Thyroid gland (tissue), 4 donors: ENCODE measurements at places on chromosomes 11 and 22.
A peak's percentile ranks its signal among the peaks of the same experiment; 100 is the strongest.

DNA sequence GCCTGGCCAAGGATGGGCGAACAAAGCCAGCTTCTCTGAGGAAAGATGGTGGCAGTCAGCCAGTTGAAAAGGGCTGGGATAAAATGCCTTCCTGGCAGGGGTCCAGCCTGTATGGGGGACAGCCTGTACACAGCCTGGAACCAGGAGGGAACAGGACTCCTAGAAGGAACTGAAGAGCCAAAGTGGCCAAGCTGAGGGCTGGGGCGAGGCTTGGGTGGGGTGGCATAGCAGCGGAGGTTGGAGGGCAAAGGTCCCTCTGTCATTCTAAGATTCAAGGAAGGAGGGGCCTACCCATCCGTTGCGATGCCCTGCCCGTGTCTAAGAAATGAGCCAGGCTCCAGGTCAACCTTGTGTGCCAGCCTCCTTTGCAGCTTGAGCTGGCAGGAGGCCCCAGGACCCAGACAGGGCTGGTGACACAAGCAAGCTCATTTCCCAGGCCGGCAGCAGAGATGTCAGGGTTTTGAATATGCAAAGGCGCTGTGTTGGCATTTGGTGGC is 22.6 kb downstream of the FADD start:
- peak; percentile 71 for DNase-seq

- no peak for DNase-seq
These were observed 49.8 kb downstream of the DCUN1D5 start for GRCh38 chr11:103042161-103042560.

- no peak for DNase-seq
These were observed 48.0 kb downstream of the BID start for GRCh38 chr22:17726006-17726927.

GRCh38 chr11:48034926-48035871 is 54.8 kb downstream of the PTPRJ start:
- DNase-seq, result no peak

- peak; percentile 96 for DNase-seq
These were observed 19.9 kb downstream of the CTNND1 start for GRCh38 chr11:57781529-57781943.

GRCh38 chr22:24093855-24094254 is 82.8 kb downstream of the CABIN1 start:
- DNase-seq, result no peak

DNA sequence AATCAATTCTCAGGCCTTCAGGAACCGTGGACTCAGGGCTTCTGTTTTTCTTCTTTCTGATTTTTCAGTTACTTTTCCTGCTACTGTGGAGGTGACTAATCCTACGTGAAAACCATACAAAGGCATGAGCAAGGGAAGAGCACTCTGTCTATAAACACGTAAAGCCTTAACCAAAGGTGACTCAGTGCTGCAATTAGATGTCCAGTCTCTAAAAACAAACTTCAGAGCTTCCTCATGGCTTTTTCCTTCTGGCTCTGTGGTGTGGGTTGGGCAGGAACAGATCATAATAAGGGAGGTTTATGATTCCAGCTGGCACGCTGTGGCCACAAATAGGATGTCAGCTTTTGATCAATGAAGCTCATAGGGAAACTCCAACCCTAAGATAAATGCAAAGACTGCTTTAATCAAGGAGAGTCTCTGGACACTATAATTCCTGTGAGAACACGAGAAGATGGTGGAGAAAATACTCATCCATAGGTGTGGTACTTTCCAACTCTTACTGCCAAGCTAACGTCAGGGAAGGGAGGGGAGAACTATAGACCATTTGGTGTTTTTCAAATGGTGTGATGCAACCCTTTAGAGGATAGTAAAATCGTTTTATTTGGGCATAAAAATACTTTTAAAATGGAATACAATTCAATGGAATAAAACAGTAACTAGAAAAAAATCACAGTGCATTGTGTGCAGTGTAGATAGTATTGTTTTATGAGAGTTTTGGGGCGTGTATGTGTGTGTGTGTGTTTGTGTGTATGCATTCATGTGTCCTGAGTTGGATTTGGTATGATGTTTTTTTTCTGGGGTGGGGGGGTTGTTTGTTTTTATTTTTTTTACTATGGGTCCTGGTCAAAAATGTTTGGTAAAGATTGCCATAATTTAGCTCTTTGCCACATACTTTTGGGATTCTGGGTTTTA is at the start of gene NXPE2:
TSS of gene NXPE2 (plus strand) at position 403 of the 912 bp plus-strand sequence. CDS start at position 452, 49 bp downstream.
- DNase-seq, result no peak

GRCh38 chr11:44595964-44596381 is 30.5 kb downstream of the CD82 start:
- peak; percentile 34 for DNase-seq

- no peak for DNase-seq
These were observed 41.2 kb upstream of the PAK1 start for GRCh38 chr11:77515063-77515462.

DNA sequence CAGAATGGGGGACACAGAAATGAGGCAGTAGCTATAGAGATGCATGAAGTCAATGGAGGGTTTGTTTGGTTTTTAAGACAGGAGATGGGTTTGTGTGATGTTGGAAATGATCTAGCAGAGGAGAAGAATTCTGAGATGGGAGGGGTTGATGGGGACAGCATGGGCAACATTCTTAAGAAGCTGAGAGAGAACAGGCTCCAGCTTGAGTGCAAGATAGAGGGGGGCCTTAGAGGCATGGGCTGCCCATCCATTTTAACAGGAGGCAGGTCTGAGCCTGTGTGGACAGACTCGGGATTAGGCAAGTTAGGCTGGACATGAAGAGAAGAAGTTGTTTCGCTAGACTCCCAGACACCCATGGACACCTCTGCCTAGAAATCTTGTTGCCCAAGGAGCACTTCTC is 37.9 kb upstream of the NRIP3 start:
- no peak for DNase-seq

- DNase-seq, result no peak
These were observed 927.3 kb upstream of the RAG2 start for GRCh38 chr11:37525336-37525735.

GRCh38 chr11:125433454-125434121 is 62.5 kb downstream of the FEZ1 start:
- DNase-seq, result peak; percentile 33

DNA sequence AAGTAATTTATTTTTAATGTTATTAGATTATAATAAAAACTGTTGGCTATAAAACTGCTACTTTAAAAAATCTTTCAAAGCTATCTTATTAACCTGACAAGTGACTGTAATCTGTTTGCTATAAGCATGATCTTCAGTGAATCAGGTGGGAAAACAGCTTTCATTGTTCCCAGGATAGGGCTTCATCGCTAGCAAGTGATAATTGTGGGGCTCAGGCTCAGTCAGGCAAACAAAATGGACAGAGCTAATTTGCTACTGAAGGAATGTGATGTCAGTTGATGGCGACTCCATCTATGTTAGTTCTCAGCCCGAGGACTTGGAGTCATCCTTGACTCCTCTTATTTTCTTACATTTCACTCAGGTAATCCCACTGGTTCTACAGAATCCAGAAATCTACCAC is 125.0 kb downstream of the RASSF10 start:
- DNase-seq, result no peak

GRCh38 chr11:54985731-54986130 is 276.2 kb upstream of the TRIM48 start:
- no peak for DNase-seq

- no peak for DNase-seq
These were observed 4.8 kb downstream of the PKP3 start for GRCh38 chr11:398826-399225.

DNA sequence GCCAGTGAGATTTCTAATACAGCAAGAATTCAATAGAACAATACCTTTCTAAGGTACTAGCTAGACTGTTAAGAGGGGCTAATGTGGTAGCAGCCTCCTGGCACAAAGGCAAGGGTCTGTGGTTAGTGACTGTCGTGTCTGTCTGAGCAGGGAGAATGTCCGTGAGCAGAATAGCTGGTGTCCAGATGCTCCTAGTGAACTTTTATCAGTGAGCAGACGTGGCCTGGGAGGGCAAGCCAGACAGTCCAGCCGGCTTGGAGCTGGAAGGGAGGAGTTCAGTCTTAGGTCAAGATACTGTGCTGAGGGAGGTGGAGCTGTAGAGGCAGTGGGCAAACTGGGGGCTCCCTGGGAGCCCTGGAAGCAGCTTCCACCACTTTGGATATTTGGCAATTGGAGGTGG is 138.6 kb downstream of the TEAD1 start:
- DNase-seq, result no peak

GRCh38 chr11:27087432-27087831 is 46.8 kb downstream of the BBOX1 start:
- DNase-seq, result no peak

GRCh38 chr11:116229236-116229970 is 543.4 kb downstream of the BUD13 start:
- no peak for DNase-seq

DNA sequence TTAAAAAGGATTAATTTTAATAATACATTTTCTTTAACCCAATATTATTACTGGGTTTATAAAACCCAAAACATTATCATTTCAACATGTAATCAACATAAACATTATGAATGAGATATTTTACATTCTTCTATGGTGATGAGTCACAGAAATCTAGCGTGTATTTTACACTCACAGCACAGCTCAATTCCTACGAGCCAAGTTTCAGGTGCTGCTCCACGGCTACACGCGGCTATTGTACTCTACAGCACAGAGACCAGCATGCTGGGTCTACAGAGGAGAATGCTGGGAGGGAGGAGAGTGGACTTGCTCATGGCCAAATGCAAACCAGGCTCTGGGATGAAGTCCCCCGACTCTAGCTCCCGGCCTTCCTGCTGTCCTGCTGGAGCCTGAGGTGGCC is 72.0 kb upstream of the LMO1 start:
- no peak for DNase-seq

DNA sequence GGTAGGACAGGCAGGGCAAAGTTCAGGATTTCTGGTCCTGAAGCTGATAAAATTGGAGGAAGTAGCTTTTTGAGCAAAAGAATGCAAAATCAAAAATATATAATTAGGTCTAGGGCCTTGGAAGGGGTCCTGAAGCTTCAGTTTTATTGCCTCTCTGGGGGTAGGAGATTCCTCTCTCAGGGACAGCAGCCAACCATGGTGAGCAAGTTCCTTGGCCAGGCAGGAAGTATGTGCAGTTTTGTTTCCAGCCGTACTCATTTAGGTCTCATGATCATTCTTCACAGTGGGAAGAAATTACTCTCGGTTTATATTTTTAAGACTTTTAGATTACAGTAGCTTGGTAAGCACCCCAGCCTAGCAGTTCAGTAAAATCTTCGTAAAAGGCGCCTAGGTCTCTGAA is 2.9 kb upstream of the RAB38 start:
- no peak for DNase-seq

DNA sequence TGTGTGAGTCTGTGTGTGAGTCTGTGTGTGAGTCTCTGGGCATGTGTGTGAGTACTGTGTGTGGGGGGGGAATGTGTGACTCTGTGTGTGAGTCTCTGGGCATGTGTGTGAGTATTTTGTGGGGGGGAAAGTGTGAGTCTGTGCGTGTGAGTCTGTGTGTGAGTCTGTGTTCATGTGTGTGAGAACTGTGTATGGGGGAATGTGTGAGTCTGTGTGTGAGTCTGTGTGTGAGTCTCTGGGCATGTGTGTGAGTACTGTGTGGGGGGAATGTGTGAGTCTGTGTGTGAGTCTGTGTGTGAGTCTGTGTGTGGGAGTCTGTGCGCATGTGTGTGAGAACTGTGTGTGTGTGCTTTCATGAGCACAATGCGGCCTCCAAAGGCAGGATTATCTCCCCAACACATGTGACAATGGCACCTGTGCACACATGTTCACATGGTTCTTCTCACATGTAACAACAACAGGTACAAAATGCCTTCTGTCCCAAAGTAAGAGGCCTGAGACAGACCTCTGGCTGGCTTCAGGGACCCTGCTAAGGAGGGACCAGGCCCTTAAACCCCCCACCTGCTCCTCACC is 1.6 kb downstream of the CD5 start:
- no peak for DNase-seq

- DNase-seq, result no peak
These were observed 520.0 kb upstream of the LUZP2 start for GRCh38 chr11:23976841-23977271.

- no peak for DNase-seq
These were observed 69.8 kb upstream of the TNRC6B start for GRCh38 chr22:40107851-40108378.

GRCh38 chr11:18012122-18012905 is 533 bp downstream of the SERGEF start:
- peak; percentile 42 for DNase-seq

- DNase-seq, result no peak
These were observed 16.1 kb upstream of the PCF11 start for GRCh38 chr11:83140691-83141455.

DNA sequence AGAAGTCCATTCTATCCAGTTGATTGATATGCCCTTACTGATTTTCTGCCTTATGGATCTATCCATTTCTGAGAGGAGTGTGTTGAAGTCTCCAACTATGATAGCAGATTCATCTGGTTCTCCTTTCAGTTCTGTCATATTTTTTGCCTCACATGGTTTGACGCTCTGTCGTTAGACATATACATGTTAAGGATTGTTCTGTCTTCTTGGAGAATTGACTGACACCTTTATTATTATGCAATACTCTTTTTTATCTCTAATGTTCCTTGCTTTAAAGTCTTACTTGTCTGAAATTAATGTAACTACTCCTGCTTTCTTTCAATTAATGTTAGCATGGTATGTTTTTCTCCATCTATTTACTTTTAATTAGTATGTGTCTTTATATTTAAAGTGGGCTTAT is 12.1 kb upstream of the ARHGAP20 start:
- no peak for DNase-seq

GRCh38 chr22:37371911-37372310 is 55.4 kb downstream of the ELFN2 start:
- DNase-seq, result no peak

- no peak for DNase-seq
These were observed 86.8 kb downstream of the NECTIN1 start for GRCh38 chr11:119641983-119642745.

DNA sequence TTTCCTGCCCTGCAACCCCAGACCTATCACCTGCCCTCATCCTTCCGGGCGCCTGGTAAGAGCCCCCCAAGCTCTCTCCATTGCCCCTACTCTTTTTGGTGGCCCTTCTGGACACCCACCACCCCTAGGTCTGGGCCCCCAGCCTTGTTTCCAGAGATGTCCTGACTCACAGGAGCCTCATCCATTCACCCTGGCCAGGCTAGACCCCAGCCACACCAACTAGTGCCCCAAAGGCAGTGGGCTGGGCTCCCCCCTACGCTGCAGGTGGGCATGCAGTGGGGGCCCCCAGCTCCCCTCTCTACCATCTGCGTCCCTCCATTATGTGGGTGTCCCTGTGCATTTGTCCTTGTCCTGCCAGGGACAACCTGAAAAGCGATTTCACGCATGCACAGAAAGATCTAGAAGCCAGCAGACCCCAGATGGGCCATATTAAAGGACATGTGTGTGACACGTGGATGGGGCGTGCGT is 1.4 kb downstream of the MRGPRF start:
- no peak for DNase-seq

- DNase-seq, result peak; percentile 63
These were observed 147.6 kb downstream of the FBXO7 start for GRCh38 chr22:32622004-32622743.

GRCh38 chr11:44427432-44427831 is 117.5 kb upstream of the ALX4 start:
- DNase-seq, result no peak
